ENCODE measurements at places on chromosomes 7 and 10. TPM values are rescaled to one million over a fixed set of nuclear protein-coding genes. Genes with fewer than 3 reads are reported as not detected.

Gene ACSL5
- total RNA-seq: not detected

Gene C10orf67
- total RNA-seq: 0.15 TPM

Gene ASIC3
- total RNA-seq: 1.3 TPM

Gene BRAT1
- total RNA-seq: 41.5 TPM

All from SJCRH30 (cell line).